ENCODE measurements at places on chromosomes 7 and 10.

- DNase-seq = peak; percentile 39
These were observed 41.4 kb upstream of the MAP3K8 start for GRCh38 chr10:30392564-30392990.

- DNase-seq = peak; percentile 69
These were observed 7.2 kb upstream of the RALA start for GRCh38 chr7:39616138-39616537.

DNA sequence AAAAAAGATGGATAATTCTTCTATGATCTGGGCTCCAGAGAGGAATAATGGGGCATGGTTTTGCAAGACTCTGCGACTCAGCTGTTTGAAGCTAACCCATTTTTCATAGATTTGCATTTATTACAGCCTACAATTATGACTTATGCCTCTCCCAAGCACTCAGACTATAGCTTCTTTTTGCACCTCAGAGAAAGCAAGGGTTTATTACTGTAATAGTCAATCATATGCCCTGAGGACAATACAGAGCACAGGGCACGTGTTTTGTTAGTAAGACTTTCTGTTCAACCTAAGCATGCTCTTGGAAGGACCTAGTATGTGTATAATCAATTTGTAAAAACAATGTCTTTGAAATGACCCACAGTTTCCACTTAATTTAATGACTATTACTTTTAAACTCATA lies 221.2 kb downstream of the PARD3 start:
- DNase-seq = no peak

- DNase-seq = no peak
These were observed 77.7 kb upstream of the FAM3C start for GRCh38 chr7:121473645-121474300.

DNA sequence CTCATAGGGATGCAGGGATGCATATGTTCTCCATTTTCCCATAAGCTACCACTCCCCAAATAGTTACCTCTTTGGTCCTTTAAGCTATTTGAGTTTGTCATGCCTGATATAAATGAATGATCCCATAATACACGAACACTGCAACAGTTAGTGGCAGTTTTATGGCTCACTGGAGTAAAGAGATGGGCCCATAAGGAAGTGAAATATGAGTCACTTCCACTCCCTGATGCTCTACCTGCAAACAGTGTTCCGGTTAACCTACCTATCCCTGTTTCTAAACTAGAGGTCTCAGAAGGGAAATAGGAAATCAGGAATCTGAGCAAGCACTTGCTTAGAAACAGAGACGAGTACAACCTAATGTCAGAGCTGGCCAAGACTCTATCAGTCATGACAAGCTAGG lies 71.7 kb downstream of the CALD1 start:
- DNase-seq = no peak

- no peak for DNase-seq
These were observed 19.3 kb downstream of the PAPOLB start for GRCh38 chr7:4842319-4843064.

GRCh38 chr7:19112274-19113001 lies 5.0 kb downstream of the TWIST1 start:
- DNase-seq = peak; percentile 90

- DNase-seq = peak; percentile 74
These were observed 379.1 kb upstream of the GALNT17 start for GRCh38 chr7:70752794-70753241.

- DNase-seq = no peak
These were observed 200.2 kb downstream of the ZNF438 start for GRCh38 chr10:30831426-30831825.

DNA sequence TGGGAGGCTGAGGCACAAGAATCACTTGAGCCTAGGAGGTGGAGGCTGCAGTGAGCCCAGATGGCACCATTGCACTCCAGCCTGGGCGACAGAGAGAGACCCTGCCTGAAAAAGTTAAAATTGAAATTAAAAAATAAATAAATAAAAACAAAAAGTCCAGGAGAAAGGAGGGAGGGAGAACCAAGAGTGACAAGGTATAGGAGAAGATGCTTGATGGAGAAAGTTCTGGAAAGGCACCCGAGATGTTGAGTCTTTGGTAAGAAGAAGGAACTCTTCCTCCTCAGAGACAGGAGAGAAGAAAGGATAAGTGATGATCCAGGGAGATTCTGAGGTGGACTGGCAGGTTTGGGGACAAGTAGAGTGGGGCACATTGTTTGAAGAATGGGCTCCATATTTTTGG lies 17.4 kb upstream of the LBX1 start:
- DNase-seq = no peak

DNA sequence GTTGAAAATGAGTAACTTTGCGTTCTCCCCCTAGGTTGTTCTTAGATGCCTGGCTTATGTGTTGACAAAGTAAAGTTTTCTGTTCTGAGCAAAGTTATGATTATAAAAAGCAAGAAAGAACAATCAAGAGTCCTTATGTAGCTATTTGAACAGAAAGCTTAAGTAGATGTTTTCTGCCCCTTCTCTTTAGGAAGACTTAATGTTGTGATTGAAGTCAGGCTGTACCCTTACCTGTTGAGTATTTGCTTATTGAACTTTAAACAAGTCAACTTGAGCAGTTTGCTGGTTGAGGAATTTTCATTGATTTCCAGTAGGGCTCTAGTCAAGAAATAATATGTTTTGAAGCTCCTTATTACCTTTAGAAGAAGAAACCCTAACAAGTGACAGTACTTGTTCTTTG lies 33.9 kb upstream of the VDAC2 start:
- no peak for DNase-seq

GRCh38 chr7:22645418-22646181 lies 81.4 kb upstream of the IL6 start:
- no peak for DNase-seq

- no peak for DNase-seq
These were observed 87.2 kb downstream of the ABCC2 start for GRCh38 chr10:99869581-99870122.

Data from iris pigment epithelial cell (primary cell).